Stimulated activated CD4-positive, alpha-beta T cell treated with anti-CD3 and anti-CD28 coated beads, Interleukin-15, amount 100 ng/mL, for 1 hour (primary cell): ENCODE measurements at places on chromosomes 2 and 18.

DNA sequence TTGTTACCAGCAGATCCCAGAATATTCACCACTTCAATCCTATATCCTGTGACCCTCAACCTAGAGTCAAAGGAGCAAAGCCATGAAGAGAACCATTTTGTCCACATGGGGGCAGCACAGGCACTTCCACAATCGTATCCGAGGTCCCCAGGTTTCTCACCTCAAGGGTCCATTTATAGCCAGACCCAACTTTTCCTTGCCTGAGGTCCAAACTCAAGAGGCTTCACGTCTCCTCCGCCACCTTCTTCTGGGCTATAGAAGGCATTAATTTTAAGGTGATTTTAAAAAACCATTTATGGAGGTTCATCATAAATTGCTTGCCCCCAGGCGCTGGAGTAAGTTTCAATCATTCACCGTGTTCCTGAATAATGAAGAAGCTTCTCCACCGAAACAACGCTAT lies 111.6 kb upstream of the NABP1 start:
- peak; percentile 39 for DNase-seq

GRCh38 chr2:3463186-3463835 lies 56.0 kb downstream of the ADI1 start:
- no peak for DNase-seq

GRCh38 chr18:70523035-70523791 lies 234.4 kb downstream of the SOCS6 start:
- no peak for DNase-seq

GRCh38 chr18:47150029-47150823 lies at the start of gene HDHD2:
HDHD2 (minus strand) TSS chr18:47150500; CDS start chr18:47136439, 14,061 bp downstream.
- peak; percentile 58 for DNase-seq

- DNase-seq, result no peak
These were observed 70.8 kb downstream of the INPP4A start for GRCh38 chr2:98515250-98515991.

DNA sequence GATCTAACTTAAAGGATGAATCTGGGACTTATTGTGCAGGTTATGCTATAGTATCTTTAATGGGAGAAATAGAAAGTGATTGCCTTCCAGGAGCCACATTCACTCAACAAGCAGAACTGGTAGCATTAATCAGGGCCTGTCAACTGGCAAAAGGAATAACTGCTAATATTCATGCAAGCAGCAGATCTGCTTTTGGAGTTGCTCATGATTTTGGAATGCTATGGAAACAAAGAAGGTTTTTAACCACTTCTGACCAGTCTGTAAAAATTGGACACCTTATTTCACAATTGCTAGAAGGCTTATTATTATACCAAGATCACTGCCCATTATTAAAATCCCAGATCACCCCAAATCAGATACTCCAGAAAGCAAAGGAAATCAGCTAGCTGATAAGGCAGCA lies 200.4 kb downstream of the MREG start:
- no peak for DNase-seq

- no peak for DNase-seq
These were observed 14.0 kb downstream of the PNO1 start for GRCh38 chr2:68171684-68172083.

GRCh38 chr2:31168291-31168690 lies 30.1 kb upstream of the GALNT14 start:
- DNase-seq, result no peak

GRCh38 chr2:5524551-5524950 lies 167.6 kb upstream of the SOX11 start:
- no peak for DNase-seq

GRCh38 chr2:39871291-39871761 lies 92.3 kb upstream of the THUMPD2 start:
- no peak for DNase-seq

GRCh38 chr18:56475250-56475649 lies 163.1 kb downstream of the TXNL1 start:
- no peak for DNase-seq

DNA sequence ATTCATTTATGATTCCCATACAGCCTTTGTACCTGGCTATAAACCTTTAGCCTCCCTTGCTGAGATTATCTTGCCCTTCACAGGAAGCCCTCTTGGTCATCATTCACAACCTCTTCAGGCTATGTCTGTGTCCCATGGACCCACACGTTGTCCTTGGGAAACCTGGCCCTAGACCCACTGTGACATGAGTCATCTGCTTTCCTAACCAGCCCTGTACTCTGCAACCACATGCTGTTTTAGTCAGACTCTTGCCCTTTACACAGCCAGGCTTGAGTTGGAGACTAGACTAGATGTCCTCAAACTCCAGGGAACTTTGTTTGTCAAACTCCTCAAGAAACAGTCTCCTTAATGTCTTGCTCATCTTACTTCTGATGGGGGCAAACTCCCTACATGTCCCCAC lies 229.3 kb upstream of the ZSWIM2 start:
- no peak for DNase-seq

GRCh38 chr2:172430678-172431077 lies 3.3 kb downstream of the ITGA6 start:
- DNase-seq, result no peak

- DNase-seq, result no peak
These were observed 7.2 kb upstream of the DCTN1 start for GRCh38 chr2:74387346-74387745.

GRCh38 chr2:20224164-20224715 lies 690 bp downstream of the SDC1 start:
- DNase-seq, result no peak

DNA sequence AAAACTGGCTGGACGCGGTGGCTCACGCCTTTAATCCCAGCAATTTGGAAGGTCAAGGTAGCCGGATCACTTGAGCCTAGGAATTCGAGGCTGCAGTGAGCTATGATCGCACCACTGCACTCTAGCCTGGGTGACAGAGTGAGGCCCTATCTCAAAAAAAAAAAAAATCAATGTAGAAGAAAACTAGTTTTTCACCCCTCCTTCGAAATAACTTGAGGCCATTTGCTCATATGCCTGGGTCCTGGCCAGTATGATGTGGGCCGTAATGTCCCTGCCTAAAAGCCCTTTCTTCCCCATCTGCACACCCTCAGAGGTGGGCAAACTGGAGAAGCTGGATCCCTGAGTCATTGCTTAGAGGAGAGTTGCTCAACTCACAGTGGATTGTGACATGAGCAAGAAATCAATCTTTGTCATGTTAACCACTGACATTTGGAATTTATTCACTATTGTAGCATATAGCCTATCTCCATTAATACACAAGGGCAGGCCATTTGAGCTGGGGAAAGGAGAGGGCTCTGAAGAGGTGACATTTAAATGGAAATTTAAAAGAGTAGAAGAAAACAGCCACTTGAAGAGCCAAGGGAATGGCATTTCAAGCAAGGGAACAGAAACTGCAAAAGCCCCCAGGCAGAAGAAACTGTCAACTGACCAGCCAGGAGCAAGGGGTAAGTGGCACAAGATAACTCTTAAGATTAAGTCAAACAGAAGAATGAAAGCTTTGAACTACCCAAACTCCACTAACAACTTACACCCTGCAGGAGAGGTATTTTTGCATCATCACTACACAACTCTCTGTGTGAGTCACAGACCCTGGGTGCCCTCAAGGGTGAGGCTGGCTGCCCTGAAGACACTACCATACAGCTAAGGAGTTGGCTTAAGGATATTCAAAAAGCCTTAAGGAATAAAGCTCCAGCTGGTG lies 7.6 kb upstream of the METTL21A start:
- no peak for DNase-seq

- DNase-seq, result no peak
These were observed 135.9 kb upstream of the SLC1A4 start for GRCh38 chr2:64853306-64853705.

DNA sequence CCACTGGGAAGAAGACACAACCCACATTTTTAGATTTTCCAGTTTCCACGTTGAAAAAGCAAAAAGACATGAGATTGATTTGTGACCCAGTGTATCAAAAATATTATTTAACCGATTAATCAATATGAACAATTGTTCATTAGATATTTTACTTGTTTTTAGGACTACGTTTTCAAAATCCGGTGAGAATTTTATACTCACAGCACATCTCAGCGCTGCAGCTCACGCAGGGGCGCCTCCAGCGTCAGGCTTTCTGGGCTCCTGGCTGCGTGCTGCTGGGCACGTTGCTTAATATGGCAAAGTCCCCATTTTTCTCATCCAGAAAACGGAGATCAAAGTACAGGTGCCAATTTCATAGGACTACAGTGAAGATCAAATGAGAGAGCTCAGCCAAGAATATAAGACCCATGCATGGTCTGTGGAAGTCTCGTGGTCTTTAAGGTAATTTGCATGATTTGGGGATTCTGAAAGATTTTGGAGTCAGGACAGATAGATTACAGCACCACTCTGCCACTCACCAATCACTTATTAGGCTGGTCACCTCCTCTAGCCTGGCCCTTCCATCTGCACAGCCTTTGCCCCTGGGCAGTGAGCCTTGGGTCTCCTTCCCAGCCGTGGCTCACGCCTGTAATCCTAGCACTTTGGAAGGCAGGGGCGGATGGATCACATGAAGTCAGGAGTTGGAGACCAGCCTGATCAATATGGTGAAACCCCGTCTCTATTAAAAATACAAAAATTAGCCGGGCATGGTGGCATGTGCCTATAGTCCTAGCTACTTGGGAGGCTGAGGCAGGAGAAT lies 36.2 kb downstream of the PTPN18 start:
- DNase-seq, result no peak

GRCh38 chr2:156907806-156908205 lies 349.7 kb upstream of the GALNT5 start:
- DNase-seq, result no peak

GRCh38 chr18:57311472-57311871 lies 40.9 kb upstream of the ST8SIA3 start:
- DNase-seq, result no peak

- no peak for DNase-seq
These were observed 6.3 kb downstream of the SPIRE1 start for GRCh38 chr18:12651651-12652050.

DNA sequence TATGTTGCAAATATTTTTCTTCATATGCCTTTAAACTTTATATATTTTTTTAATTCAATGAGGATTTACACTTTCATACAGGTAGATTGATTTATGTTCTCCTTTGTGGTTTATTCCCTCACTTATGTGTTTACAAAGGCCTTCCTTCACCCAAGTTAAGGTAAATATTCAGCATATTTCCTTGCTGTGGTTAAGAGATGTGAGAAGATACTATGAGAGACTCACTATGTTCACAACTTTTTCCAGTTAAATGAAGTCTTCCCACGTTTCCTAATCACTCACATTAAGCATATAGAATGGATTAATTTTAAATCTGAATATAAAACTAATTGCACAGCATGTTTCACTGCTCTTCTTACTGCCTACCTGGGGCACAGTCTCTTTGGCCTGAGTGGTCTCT lies 597 bp downstream of the PECR start:
- DNase-seq, result no peak

DNA sequence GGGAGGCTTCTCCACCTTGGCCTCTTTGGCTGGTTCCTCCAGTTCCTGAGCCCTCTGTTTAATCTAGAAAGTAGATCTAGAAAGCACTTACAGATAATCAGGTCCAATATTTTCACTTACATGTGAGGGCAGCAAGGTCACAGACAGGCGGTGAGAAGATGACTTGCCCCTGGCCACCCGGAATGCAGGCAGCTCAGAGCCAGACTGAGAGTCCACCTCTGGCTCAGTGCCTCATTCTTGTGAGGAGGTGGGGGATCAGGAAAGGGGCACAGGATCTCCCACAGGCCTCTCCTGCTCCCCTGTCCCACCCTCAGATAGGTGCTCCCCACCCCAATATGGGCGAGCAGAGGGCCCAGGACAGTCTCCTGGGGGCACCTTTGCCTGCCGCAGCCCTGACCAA lies 5.8 kb downstream of the WNT6 start:
- no peak for DNase-seq

GRCh38 chr18:13455471-13455870 lies 236.9 kb downstream of the LDLRAD4 start:
- no peak for DNase-seq

DNA sequence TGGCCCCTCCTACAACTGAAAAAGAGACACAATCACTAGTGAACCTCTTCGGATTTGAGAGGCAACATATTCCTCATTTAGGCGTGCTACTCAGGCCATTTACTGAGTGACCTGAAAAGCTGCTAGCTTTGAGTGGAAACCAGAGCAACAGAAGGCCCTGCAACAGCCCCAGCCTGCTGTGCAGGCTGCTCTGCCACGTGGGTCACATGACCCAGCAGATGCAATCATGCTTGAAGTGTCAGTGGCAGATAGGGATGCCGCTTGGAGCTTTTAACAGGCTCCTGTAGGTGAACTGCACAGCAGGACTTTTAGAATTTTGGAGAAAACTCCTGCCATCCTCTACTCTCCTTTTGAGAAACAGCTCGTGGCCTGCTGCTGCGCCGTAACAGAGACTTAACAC lies 578.6 kb upstream of the RAB6C start:
- DNase-seq, result no peak

GRCh38 chr2:218569038-218569431 lies 396 bp downstream of the CNOT9 start:
- DNase-seq, result peak; percentile 42
